ENCODE measurements at places on chromosomes 7 and 10.

DNA sequence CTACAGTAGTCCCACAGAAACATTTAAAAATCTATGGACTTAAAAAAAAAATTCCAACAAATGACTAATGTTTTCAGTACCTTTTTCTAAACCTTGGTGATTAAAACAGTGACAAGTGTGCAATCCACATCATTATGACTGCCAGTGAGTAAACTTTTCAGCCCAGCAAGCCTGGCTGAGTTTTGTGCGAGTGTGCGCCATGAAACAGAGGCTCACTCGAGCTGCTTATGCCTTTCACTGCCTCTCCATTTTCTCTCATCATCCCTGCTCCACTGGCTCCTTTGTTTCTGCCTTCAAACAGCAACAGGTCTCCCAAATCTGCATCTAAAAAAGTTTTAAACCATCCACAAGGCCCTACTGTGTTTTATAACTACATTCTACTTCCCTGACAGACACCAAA, 105.8 kb downstream of the USP6NL start:
- no peak for DNase-seq

- DNase-seq, result no peak
These were observed 553.0 kb downstream of the KCNMA1 start for GRCh38 chr10:77084431-77085144.

DNA sequence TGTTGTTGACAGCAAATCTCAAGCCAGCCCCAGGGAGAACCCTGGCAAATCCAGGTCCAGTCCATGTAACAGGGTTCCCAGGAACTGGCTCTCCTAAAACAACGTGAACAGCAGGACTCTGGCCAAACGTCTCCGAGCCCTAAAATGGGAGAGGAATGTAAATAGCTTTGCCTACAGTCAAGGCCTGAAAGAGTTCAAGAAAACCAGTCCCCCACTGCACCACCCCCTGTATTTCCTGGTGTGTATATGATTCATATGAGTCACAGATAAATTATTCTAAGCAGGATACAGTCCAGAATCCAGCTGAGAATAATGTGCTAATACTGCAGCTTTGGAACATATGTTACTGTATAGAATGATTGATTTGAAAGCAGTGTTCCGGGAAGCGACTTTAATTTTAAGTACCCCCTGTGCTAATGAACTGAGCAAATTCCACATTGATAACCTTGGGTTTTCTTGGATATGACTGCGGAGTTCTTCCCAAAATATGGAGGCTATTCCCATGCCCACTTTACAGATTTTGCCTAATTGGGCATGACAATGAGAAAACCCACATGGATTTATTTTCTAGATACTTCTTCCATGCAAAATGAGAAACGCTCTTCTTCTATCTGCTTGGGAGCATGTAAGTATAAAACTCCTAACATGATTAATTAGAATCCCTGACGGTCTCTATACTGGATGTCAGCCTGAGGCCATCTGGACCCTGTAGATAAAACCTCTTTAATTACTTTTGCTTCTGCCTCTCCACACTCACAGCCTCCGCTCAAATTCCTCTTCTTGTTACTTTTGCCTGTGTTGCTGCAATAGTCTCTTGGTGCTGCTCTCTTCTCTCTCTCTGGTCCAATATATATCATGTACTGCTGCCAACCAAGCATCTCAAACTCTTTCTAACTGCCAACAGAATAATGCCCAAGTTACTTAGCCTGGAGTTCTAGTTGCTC, 50.2 kb downstream of the LAMB4 start:
- peak; percentile 75 for DNase-seq

GRCh38 chr7:30562498-30562897, 32.2 kb upstream of the GARS1 start:
- no peak for DNase-seq

DNA sequence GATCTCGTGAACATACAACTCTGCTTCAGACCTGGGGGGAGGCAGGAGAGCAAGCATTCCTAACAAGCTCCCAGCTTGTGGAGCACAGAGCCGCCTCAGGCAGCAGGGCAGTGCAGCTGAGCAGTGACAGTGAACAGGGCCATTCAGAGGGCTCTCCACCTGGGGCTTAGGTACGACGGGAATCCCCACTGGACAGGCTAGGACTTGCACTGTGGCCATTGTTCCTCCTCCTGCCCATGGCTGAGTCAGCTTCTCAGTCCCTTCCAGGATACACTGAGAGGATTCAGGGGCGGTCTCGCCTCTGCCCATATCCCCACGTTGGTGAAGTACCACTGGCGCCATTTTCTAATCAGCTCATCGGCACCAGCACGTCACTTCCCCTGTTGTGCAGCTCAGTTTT, 71.1 kb downstream of the FIGNL1 start:
- DNase-seq, result no peak

- peak; percentile 25 for DNase-seq
These were observed 25.5 kb downstream of the MMRN2 start for GRCh38 chr10:86931872-86932271.

DNA sequence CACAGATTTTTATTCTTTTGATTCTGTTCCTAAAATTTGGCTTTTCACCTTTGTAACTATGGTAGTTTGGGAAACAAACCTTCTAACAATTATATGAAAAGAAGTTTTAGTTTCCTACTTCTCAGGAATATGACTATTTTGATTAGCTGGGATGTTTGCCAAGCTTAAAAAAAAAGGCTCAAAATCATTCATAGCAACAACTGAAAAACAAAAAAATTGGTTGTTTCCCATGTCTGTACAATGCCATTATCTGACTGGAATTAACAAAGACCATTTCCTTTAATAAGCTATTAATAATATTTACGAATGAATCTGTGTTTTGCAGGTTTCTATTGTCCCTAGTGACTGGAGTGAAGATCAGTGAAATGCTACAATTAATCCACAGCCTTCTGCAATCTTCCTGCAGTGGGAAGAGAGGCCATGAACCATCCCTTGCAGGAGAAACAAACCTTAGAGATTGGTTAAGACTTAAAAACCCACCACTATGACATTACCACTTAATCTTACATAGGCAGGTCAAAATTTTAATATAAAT, 4.2 kb downstream of the PURB start:
- no peak for DNase-seq
